Pericardium fibroblast (primary cell): ENCODE measurements at places on chromosomes 16 and 17. TPM values are rescaled to one million over a fixed set of nuclear protein-coding genes. Genes with fewer than 3 reads are reported as not detected.

Gene ZNF385C
- 0.60 TPM in 1 of 2 replicates, not detected in the other for total RNA-seq

Gene HES7
- 0.26 and 0.35 TPM in 2 replicates for total RNA-seq

Gene GAS2L2
- 0.23 TPM in 1 of 2 replicates, not detected in the other for total RNA-seq

Gene EVI2A
- total RNA-seq, result 0.23 and 0.77 TPM in 2 replicates

Gene WDR81
- total RNA-seq, result 23.2 and 27.5 TPM in 2 replicates

Gene CCL3
- not detected in 2 replicates for total RNA-seq

Gene PIGQ
- total RNA-seq, result 28.5 and 35.1 TPM in 2 replicates

Gene CALCOCO2
- 58.7 and 67.0 TPM in 2 replicates for total RNA-seq

Gene SPIRE2
- 3.2 and 3.5 TPM in 2 replicates for total RNA-seq

Gene C17orf67
- total RNA-seq, result 1.3 and 2.0 TPM in 2 replicates

Gene CEMP1
- total RNA-seq, result not detected in 2 replicates

Gene NPIPA3
- total RNA-seq, result 0.58 TPM in 1 of 2 replicates, not detected in the other

Gene FAM83G
- total RNA-seq, result 2.9 and 3.7 TPM in 2 replicates

Gene SLFN14
- not detected in 2 replicates for total RNA-seq
